ENCODE measurements at places on chromosomes 7 and 10.

DNA sequence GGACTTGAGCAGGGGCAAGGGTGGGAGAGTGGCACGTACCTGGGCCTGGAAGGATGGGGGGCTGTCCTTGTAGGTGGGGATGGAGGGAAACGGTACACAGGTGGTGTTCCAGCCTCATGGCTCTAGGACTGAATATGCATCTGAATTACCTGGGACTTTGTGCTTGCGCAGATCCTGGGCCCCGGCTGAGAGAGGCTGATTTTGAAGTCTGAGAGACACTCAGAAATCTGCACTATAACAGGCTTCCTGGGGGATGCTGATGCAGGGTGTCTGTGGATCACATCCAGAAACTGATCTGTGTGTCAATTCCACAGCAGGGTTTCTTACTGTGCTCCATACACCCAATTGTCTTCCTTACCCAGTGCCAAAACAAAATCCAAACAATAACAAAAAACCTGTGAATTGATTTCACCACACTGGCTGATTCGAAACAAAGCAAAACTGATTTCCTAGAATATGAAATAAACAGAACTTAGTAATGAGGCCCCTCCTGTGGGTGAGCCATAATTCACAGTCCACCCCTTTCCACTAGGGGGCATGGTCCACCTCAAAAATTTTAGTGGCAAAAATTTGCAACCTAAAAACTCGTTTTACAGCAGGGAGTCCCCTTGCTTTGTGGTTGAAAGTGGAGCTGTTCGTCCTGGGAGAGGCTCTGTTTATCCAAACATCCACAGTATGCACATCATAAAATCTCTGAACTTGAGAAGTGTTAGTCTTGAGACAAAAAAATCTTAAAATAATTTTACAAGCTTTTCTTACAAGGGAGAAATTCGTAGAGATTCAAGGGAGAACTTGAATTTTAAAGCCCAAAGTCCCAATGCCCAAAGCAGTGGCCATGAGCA lies 32.0 kb upstream of the PLEKHA1 start:
- peak; percentile 20 for DNase-seq

- no peak for DNase-seq
Measured at GRCh38 chr10:77896058-77896457, 30.5 kb downstream of the DLG5 start.

GRCh38 chr7:105337529-105337928 lies 51.2 kb downstream of the SRPK2 start:
- DNase-seq: no peak

DNA sequence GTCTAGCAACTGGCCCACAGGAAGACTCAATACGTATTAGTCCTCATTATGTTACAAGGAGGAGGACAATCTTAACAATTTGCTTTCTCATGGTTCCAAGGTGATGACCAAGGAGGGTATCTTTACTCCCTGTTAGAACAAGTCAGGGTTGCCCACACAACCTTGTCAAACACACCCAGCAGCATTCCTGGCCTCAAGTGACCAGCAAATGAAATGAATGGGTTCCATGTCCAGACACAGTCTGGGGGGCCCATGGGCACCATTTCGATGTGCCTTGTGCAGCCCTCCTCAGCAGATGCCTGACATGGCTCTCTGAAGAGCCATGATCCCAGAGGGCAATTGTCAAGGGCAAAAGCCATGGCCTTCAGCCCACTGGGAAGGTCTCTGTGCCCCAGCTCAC lies 40.8 kb downstream of the ANXA8 start:
- no peak for DNase-seq

- DNase-seq: no peak
Measured at GRCh38 chr10:50809596-50809995, 69.9 kb downstream of the ASAH2B start.

- no peak for DNase-seq
Measured at GRCh38 chr10:132192076-132192975, 5.6 kb downstream of the DPYSL4 start.

GRCh38 chr10:74929197-74929596 lies 102.8 kb downstream of the KAT6B start:
- no peak for DNase-seq

DNA sequence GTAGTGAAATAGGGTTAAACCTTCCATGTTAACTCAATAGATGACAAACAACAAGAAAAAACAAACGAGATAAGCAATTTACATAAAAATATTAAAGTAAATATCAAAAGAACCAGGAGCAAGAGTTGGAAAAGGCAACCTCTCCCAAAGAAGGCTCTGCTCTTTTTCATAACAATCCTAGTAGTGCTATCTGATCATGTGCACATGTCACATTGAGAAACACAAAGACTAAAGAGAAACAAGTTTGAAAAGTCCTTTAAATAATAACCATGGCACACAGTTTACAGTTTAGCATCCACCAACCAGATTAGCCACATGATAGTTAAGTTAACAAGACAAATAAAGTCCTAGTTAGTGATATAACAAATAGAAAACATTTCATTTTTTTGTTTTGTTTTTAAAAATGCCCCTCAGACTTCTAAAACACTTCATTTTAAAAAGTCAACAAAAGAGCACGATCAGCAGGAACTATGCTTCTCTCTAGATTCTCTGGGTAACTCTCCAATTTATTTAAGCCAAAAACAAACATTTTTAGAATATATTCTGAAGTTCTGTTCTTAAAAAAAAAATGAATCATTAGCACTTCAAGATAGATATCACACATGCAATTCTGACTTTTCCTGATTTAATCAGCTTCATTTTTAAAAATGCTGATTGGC lies 110.4 kb downstream of the PARD3 start:
- DNase-seq: no peak

- no peak for DNase-seq
Measured at GRCh38 chr10:124197371-124198124, 104.2 kb upstream of the CHST15 start.

GRCh38 chr7:138542183-138542582 lies 82.1 kb downstream of the TRIM24 start:
- no peak for DNase-seq

- DNase-seq: peak; percentile 34
Measured at GRCh38 chr10:68301790-68302502, 29.9 kb upstream of the HNRNPH3 start.

DNA sequence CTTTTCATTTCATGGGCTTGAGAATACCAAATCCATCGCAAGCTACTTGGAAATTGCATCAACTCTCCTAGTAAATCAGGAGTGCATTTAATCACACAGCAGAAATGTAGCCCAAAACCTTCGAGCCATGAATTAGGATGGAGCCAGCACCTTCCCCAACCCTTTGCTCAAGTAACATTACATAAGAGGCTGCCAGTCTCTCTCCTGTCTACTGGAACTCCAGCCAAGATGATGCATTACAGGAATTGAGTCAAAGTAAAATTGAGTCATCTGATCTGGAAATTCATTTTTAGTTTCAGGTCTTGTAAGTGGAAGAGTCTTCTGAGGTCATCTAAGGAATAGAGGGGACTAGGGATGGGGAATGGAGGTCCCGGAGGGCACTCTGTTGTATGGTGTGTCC lies 69.7 kb upstream of the FHIP2A start:
- no peak for DNase-seq

GRCh38 chr7:55170335-55171069 lies 151.7 kb downstream of the EGFR start:
- DNase-seq: no peak

- no peak for DNase-seq
Measured at GRCh38 chr10:60621018-60621417, 157.3 kb upstream of the CDK1 start.

DNA sequence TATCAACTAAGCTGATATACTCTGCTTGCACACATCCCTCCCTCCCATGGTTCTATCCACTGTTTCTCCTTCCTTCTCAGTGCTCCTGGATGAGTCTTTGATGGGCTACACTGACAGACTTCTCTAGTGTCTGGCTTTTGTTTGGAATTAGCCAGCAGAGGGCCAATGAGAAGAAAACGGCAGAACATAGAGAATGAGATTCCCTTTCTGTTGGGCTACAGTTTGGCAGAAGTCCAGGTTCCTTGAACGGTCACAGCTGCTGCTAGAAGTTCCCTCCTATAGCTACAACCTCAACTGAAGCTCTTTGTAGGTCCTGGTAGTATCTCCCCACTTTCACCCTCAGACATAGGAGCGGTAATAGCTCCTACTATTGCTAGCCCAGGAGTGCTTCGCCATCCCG lies 251.1 kb upstream of the LRRN3 start:
- DNase-seq: peak; percentile 32

- no peak for DNase-seq
Measured at GRCh38 chr7:27992097-27992496, 188.5 kb downstream of the JAZF1 start.

DNA sequence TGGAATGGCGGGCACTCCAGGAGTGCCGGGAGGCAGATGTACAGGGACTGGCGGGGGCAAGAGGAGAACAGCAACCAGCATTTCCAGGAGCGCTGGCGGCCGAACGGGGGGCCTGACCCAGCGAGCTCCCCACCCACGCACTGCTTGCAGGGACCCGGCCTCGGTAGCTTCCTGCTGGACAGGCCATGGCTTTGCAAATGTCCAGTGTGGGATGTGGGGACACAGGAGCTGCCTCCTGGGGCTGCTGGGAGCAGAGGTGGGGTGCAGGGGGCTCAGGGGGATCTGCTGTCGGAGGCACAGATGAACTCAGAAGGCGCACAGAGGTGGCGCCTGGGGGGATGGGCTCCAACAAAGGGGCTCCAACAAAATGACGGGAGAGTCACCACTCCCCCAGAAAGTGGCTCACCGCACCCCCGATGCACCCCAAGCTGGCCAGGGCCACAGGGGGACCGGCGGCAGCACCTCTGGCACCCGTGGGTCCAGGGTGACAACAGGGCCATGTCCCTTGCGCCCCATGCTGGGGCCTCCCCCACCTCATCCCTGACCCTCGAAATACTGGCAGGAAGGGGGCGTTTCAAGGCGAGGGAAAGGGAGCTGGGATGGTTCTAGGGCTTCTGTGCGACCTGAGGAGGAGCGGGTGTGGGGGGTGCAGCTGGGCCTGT lies 41.1 kb downstream of the AP5Z1 start:
- DNase-seq: no peak

- no peak for DNase-seq
Measured at GRCh38 chr7:134629445-134629844, 17.2 kb upstream of the BPGM start.

GRCh38 chr10:130864961-130865818 lies 446.3 kb downstream of the TCERG1L start:
- DNase-seq: no peak

DNA sequence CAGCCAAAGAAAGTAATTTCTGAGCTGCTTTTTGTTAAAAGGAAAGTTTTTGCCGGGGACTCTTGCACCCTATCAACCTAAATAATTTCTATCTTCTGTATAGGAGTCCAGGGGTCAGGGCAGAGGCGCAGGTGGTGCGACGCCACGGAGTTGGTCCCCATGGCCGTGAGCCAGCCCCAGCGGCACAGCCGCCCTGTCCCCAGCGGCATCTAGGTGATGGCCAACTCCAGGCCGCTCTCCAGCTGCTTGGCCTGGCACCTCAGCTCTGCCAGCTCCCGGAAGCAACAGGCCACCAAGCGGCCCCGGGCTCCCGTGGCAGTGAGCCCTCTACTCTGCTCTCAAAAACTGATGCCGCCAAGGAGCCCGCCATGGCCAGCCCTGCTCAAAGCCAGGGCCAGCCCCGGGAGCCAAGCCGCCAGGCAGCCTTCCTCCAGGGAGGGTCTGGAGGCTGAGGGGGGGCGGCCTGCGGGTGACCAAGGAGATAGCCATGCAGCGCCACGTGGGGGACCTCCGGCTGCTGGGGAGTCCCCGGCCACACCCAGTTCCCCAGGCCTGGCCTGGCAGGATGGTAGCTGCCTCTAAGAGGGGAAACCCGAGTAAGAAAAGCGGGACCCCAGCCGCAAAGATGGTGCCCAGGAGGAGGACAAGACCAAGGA lies 22.8 kb upstream of the LANCL2 start:
- DNase-seq: no peak

GRCh38 chr7:134730411-134730829 lies 49.0 kb upstream of the CALD1 start:
- no peak for DNase-seq

GRCh38 chr10:19825700-19826099 lies 9.5 kb downstream of the PLXDC2 start:
- no peak for DNase-seq

DNA sequence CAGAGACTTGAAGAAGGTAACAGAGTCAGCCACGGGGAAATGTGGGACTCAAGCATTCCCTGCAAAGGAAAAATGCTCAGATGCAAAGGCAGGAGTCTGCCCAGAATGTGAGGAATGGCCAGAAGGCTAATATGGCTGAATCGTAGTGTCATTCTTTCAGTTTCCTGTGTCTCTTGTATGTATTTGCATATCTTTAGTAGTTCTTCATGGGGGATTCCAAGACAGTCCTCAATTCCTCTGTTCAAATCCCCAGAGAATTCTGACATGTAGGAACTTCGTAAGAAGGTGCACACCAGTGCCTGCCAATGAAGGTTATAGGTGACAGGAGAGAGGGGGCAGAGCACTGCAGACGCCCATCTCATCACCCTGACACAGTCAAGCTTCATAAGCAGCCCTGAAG lies 154.4 kb downstream of the CACNB2 start:
- no peak for DNase-seq

- DNase-seq: no peak
Measured at GRCh38 chr7:139576179-139576973, 52.9 kb downstream of the CLEC2L start.

DNA sequence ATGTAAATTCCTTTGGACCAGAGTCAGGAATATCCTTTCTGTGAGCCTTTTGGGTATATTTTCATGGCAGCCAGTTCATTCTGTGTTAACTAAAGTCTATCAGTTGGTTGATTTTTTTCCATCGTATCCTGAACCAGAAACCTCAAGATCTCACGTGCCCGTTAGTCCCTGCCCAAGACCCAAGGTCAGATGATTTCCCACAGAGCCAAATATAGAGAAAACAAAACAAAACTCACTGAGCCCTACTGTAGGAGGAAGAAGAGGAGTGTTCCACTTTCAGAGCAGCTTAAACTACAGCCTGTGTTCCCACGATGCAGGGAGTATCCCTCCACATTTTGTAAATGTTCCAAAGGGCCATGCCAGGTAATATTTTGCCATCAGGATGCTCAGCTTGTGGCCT lies 96.0 kb upstream of the ADO start:
- DNase-seq: no peak

DNA sequence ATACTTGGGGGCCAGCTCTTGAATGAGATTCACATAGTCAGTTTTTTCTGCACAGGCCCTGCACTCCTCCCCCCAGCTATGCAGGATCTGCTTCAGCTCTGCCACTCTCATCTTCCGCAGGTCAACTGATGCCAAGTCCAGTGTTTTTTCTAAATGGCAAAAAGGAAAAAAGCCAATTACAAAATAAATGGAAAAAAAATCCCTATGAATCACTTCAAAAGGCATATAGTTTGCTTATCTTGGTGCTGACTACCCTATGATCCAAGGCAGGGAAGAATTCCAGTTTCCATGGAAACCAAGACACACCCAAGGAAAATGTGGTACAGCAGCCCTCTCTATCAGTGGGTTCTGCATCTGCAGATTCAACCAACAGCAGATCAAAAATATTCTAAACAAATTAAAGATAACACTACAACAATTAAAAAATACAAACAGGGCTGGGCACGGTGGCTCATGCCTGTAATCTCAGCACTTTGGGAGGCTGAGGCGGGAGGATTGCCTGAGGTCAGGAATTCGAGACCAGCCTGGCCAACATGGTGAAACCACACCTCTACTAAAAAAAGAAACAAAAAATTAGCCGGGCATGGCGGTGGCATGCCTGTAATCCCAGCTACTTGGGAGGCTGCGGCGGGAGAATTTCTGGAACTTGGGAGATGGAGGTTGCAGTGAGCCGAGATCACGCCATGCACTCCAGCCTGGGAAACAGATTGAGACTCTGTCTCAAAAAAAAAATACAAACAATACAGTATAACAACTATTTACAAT lies 17.6 kb downstream of the CDNF start:
- peak; percentile 83 for DNase-seq

GRCh38 chr10:117818721-117819120 lies 228.0 kb downstream of the RAB11FIP2 start:
- DNase-seq: no peak
